ENCODE measurements at places on chromosomes 6 and 20.

GRCh38 chr20:14536738-14537137 is 199.3 kb upstream of the FLRT3 start:
- no peak for DNase-seq

GRCh38 chr20:41889126-41889843 is 271.1 kb upstream of the CHD6 start:
- DNase-seq = no peak

GRCh38 chr20:10603971-10604864 is 69.6 kb downstream of the JAG1 start:
- DNase-seq = no peak

GRCh38 chr20:41650231-41650948 is 32.2 kb upstream of the CHD6 start:
- no peak for DNase-seq

GRCh38 chr20:62727584-62728027 is 19.0 kb downstream of the NTSR1 start:
- no peak for DNase-seq

DNA sequence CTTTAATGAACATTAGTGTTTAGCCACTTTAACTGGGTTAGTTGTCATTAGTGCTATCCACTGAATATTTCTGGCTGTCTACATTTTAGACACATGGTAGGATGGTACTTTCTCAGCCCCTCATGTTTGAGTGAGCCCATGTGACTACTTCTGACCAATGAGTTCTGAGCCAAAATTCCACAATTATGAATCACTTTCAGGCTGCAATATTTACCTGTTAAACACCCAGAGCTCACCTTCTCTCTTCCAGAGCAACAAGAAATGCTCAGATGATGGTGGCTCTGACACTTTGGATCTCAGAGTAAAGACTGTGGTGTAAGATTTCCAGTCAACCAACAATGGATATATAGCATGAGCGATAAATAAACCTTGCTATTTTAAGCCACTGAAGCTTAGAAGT is 24.8 kb downstream of the SPACA1 start:
- DNase-seq = no peak

- no peak for DNase-seq
Measured at GRCh38 chr20:61611401-61612180, 359.5 kb downstream of the CDH4 start.

- no peak for DNase-seq
Measured at GRCh38 chr6:38067263-38067980, 247.9 kb downstream of the ZFAND3 start.

GRCh38 chr6:118298476-118299427 is 249.3 kb upstream of the PLN start:
- no peak for DNase-seq

DNA sequence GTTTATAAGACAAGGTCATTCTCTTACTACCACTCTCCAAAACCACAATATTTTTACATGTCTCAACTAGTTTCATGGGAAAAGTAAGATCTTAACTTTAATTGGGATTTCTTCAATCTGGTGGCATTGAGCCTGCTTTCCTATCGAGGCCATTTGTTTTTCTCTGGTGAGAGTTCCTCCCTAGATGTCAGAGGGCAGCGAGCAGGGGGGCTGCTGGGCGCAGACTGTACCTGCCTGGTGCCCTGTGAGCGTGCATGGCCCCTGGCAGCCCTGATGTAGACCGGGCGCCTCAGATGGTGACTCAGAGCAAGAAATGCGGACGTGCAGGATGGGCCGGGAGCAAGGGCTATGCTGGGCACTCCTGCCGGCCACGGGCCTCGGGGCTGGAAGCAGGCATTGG is 27.2 kb downstream of the ERMARD start:
- no peak for DNase-seq

DNA sequence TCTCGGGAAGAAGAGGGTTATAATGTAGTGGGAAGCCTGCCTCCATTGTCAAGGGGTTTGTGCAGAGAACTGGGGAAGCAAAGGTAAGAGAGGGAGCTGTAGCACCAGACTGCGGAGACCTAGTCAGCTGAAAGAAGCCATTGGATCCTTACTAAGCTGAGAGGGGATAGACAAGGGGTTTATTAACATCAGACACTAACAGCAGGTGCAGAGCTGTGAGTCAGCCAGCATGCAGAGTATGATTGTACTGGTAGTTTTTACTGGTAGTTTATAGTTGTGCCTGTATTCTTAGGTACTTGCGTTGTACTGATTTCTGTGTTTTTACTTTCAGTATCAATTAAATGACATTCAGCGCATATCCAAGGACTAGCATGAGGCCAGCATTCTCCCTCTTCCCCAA is 17.8 kb upstream of the COL19A1 start:
- DNase-seq = no peak

GRCh38 chr6:97068211-97068610 is 143.7 kb downstream of the KLHL32 start:
- peak; percentile 47 for DNase-seq

GRCh38 chr6:89297695-89298351 is 17.3 kb downstream of the GABRR2 start:
- peak; percentile 53 for DNase-seq

DNA sequence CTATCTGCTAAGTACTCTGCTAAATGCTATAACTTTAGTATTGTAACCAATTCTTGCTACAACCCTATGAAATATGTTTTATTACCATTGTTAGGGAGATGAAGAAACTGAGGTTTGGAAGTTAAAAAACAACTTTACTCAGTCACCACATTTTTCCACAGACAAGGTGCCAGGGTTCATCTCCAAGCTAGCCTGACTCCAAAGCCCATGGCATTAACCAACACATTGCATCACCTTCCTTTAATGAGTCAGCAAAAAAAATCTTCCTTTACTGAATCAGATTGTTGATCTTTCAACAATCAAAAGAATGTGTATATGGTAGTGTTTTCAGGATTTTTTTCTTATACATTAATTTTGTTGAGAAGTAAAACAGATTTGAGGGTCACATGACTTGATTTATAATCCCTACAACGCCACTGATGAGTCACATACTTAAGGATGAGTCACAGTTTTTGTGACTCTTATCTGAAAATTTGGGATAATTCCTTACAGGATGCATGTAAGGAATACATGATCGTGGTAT is 41.5 kb downstream of the MAN1A1 start:
- DNase-seq = peak; percentile 50

DNA sequence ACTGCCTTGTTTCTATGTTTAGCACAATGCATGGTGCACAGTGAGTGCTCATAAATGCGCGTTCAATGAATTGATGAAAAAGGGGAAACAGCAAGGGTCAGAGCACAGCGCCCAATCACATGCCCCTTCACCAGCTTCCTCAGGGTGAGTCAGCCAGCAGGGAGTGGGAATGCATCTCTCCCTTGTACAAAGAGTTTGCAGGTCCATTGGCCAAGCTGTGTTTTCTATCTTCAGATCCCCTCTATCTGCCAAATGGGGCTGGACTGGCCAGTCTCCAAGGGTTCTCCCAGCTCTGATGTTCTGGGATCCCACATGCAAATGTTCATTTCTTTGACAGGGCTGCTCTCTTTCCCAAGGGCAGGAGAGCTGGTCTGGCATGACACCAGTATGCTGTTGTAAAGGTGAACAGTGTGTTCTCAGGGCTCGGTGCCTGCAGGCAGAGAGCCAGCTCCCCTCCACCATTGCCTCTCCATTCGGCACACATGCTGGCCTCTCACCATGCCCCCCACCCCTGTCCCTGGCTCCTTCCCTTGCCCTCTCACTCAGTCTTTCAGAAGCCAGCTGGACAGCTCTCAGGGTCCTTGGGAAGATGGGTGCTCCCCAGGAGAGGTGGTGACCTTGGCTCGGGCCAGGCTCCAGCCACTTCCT is 25.0 kb downstream of the ANGPT4 start:
- peak; percentile 72 for DNase-seq

DNA sequence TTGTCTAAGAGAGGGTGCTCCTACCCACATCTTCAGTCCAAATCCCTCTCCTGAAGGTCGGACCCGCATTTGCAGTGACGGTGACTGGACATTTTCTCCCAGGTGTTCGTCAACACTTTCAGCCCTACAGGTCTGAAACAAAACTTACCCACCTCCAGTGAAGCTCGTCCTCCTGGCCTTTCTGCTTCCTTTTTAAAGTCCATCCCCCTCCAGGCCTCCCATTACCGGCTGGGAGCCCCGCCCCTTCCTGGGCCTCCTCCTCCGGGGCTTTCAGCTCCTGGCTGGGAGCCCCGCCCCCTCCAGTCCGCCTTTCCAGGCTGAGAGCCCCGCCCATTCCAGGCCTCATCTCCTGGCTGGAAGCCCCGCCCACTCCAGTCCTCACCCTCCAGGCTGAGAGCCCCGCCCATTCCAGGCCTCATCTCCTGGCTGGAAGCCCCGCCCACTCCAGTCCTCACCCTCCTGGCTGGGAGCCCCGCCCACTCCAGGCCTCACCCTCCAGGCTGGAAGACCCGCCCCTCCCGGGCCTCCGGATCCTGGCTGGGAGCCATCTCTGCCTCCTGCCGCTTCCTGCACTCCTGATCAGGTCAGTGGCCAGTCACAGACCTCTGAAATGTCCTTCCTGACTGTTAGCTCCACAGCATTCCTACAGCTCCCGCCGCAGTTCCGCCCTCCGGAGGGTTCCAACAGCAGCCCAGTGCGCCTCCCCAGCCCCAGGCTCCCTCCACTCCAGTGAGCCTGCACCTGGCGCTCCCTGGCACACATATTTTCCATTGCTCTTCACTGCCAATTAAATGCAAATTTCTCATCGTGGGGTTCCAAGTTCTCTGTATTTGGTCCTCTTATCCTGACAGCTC is 98.5 kb downstream of the LY86 start:
- peak; percentile 93 for DNase-seq

- no peak for DNase-seq
Measured at GRCh38 chr6:25794784-25795183, 37.1 kb downstream of the SLC17A1 start.

DNA sequence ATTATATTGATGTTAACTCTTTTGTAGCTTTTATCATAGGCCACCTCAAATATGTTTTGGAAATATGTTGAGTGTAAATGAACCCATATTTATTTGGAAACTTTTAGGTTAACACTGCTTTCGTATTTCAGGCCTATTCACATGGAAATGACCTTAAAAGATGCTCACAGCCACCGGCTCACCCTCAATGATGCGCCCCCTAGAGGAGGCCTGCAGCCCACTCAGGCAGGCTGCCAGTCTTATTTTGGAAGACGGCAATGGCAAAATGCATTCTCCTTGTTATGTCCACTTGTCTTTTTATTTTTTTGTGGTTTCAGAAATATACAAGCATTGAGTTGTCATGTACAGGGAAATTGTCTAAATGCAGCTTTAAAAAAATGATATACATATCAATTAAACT is 869.7 kb downstream of the PHF3 start:
- peak; percentile 10 for DNase-seq

- DNase-seq = peak; percentile 86
Measured at GRCh38 chr6:116314878-116315277, 35.1 kb upstream of the TSPYL1 start.

GRCh38 chr6:123159861-123160260 is 163.8 kb downstream of the CLVS2 start:
- DNase-seq = no peak

DNA sequence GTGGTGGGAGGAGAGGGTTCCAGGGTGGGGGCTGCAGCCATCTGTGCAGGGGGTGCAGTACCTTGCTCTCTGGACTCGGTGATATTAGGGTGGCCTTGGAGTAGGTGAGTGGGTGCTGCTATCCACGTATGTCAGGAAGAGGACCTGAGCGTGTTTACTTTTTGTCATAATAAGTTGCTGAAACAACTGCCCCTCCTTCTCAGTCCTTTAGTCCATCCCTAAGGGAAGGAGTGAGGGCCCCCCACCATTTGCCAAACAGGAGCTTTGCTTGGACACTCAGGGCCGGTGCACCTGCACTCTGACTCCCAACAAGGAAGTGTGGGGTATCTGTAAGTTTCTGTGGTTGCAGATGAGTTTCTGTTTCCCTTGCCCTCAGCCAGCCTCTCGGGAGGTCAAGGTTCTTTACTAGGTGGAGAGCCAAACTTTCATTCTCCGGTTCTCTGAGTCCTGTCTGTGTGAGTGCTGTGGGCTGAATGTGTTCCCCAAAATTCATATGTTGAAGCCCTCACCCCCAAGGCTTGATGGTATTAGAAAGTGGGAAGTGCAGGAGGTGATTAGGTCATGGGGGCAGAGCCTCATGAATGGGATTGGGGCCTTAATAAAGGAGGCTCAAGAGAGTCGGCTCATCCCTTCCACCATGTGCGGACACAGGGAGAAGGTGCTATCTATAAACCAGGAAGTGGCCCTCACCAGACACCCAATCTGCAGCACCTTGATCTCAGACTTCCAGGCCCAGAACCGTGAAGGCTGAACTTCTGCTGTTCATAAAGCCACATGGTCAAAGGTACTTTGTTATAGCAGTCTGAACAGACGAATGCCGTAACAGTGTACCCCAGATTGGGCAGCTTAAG is 19.6 kb upstream of the CCR6 start:
- DNase-seq = peak; percentile 37

GRCh38 chr6:84508981-84509380 is 255.4 kb downstream of the TBX18 start:
- no peak for DNase-seq

DNA sequence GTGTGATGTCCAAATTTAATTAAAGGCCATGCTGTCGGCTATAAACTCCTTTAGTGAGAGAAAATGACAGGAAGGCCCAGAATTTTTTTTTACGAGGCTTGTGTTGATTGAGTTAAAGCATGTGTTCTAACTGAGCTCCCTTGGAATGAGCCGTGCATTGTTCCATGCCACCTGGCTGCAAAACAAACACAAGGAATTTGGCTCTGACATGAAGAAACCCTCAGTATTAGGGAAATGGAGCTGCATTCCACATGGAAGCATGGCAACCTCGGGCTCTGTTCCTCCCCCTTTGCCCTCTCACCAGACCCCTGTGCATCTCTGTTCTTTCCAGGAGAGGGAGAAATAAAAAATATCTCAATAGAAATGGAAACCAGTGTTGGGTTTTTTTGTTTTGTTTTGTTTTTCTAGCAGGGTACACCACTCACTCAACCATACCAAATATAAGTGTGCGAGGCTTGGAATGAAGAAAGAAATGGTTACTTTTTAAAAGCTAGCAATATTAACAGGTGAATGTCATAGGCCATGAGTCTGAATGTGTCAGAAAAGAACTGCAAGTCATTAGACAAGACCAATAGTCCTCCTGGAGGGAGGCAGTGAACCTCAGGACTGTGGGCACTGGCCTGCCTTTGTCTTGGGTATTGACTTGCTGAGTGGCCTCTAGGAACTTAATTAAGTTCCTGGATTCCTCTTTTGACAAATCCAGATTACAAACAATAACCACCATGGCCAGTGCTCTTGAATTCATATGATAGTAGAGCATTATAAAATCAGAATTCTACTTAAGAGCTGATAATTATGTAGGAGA is 935.1 kb downstream of the KIF16B start:
- DNase-seq = no peak

- peak; percentile 76 for DNase-seq
Measured at GRCh38 chr20:62921119-62921687, 5.1 kb downstream of the DIDO1 start.

All from suppressor macrophage treated with lipopolysaccharide for 1 hour (primary cell).